ENCODE measurements at places on chromosomes 2 and 18.

- no peak for DNase-seq
Observed at GRCh38 chr18:57629422-57629821, 7.8 kb upstream of the NARS1 start.

GRCh38 chr2:159797543-159798375 lies at the start of gene CD302:
TSS of gene CD302 (minus strand) at chr2:159798208. CDS start at chr2:159798198, 10 bp downstream.
- peak; percentile 70 for DNase-seq

GRCh38 chr2:177396703-177397460 lies 4.3 kb downstream of the AGPS start:
- no peak for DNase-seq

- DNase-seq, result peak; percentile 53
Observed at GRCh38 chr2:20580690-20581437, 70.0 kb downstream of the HS1BP3 start.

GRCh38 chr2:208037564-208038487 lies 12.5 kb upstream of the PLEKHM3 start:
- DNase-seq, result no peak

- DNase-seq, result no peak
Observed at GRCh38 chr18:79723628-79724027, 44.0 kb downstream of the CTDP1 start.

- peak; percentile 79 for DNase-seq
Observed at GRCh38 chr2:152925547-152926448, 207.4 kb downstream of the ARL6IP6 start.

DNA sequence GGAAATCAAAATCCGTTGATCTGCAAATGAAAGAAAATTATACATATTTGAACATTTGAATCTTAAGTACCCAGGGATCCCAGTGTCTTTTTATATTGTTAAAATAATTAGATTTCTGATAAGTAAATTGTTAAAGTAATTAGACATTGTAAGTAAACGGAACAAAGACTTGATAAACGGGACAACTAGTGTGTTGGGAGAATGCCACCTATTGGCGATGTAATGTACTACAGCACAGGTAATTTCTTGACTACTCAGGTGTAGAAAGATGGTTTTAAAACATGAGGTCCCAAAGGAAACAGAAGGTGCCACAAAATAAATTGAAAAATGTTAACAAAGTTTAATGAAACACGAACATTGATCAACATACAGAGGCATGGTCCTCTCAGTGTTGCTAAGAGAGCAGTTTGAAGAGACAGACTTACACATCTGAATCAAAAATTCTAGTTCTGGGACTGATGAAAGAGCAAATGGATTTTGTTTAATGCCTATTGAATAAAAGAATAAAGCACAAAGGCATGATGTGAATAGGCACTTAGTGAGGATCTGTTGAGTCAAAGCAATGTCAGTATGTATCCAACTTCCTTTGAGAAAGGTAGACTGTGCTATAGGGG lies 103.4 kb upstream of the RASGRP3 start:
- DNase-seq, result peak; percentile 57

DNA sequence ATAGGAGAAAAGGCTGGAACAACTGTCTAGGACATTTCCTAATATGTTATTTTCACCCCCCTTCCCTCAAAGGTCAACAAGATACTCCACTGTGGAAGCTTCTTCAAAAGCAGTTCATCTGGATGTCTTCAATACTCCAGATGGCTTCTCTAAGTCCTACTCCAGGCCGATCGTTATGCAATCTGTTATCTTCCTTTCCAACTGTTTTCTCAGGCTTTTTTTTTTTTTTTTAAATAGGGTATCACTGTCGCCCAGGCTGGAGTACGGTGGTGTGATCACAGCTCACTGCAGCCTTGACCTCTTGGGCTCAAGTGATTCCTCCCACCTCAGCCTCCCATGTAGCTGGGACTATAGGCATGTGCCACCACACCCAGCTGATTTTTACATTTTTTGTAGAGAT lies 26.3 kb downstream of the ATP8B1 start:
- DNase-seq, result peak; percentile 77

DNA sequence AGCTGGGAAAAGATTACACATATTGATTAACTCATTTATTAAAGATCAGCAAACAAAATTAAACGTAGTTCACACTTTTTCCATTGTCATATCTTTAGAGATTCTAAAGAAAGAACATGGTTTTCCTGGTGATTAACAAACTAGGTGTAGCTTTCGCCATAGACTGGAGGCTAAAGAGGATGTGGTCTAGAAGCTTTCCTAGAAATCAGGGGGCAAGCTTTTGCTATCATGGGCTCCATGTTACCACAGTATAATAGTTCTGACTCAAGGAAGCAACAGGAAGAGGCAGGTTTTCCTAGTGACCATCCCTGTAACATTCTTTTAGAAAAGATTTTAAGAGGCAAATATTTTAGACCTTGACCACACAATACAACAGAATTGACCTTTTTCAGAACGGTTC lies 232.7 kb downstream of the METTL4 start:
- DNase-seq, result peak; percentile 47

GRCh38 chr2:100274076-100274475 lies 48.2 kb downstream of the LONRF2 start:
- DNase-seq, result no peak

GRCh38 chr2:80651435-80651834 lies 346.9 kb upstream of the LRRTM1 start:
- DNase-seq, result no peak

GRCh38 chr2:215362562-215362904 lies 50.7 kb downstream of the ATIC start:
- DNase-seq, result no peak

- DNase-seq, result no peak
Observed at GRCh38 chr2:66512626-66513025, 77.7 kb downstream of the MEIS1 start.

DNA sequence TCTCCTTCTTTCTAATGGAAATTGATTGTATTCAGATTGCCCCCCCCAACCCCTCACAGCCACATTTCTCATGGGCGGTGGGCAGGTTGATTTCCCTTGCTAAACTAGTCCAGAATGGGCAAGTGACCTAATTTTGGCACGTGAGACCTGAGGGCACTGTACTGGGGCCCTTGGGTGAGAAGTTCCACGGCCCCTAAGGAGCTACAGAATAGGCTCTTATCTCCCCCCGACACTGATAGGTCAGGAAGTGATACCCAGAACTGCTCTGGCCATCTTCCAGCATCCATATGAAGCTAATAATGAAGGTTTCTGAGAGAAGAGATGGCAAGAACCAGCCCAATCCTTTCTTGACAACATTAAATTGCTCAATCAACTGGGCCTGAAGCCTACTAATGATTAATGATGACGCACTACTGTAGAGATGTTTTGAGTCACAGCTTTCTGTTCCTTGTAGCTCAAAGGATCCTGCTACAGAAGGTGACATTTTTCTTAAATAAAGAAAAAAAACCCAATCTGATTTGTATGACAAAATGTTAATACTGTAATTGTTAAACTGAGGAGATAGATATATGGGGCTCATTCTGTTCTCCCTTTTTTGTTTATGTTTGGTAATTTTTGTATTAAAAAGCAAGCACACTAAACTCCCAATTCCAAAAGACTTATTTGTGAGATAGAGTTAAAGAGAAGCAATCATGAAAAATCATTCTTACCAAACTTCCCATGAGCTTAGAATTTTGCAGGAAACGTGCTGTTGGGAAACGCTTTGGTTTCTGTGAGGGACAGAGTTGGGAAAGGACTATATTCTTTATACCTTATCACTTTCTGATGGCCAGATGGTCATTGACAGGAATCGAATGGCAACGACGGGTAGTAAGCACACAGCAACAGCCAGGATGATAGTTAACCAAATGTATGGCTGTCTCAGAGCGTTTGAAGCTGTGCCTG lies 28.2 kb upstream of the NARS1 start:
- peak; percentile 79 for DNase-seq

- DNase-seq, result no peak
Observed at GRCh38 chr2:16566701-16567100, 98.9 kb downstream of the CYRIA start.

GRCh38 chr2:175005733-175006264 lies 618 bp upstream of the CHN1 start:
- no peak for DNase-seq

DNA sequence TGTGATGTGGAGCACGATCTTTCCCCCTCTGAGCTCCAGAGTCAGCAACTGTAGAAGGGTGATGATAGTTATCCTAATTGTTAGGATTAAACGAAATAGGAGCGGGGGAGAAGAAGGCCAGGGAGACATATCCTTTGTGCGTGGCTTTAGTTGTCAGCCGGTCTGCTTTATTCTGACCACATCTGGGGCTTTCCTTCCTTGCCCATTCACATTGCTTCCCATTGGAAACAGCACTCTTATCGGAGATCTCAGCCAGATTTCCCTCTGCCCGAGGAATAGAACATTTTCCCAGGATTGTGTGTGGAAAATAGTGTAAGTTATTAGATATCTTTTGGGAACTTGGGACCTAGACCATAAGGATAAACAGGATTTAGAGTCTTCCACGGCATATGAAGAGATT lies 1.5 kb downstream of the RALB start:
- no peak for DNase-seq

DNA sequence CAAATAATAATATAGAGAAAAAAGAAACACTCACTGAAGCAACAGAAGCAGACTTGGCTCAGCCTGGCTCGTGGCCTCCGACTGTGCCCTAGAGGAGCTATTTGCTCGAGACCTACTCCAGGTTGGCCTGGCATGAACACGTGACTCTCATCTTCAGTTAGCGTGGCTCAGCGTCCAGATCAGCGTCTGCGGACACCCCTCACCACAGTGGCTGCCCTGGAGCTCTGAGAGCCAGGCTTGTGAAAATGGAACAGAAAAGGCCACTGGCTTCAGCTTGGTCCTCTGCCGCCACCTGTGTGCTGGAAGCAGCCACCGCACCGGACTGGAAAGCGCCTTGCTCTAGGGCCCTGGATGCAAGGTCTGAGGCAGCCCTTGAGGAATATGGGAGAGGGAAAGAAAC lies 1184.0 kb upstream of the GYPC start:
- no peak for DNase-seq

DNA sequence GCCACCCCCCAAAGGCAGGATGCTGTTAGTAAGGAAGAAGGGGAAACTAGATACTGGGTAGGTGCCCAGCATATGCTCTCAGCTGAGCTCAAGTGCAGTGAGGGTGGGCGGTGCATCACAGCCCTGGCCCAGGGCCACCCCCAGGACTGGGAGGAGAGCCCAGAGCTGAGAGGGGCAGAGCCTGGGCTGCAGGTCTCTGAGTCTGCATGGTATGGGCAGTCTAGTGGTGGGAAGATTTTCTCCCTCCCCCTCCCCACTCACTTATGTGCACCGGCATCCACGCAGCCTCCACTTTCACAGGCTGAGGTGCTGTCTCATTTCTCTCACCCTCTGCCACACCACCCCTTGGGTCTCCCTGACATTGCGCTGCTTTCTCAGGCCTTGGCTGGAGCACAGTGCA lies 48.5 kb upstream of the CAB39 start:
- peak; percentile 73 for DNase-seq

- DNase-seq, result peak; percentile 10
Observed at GRCh38 chr2:58890865-58891525, 649.9 kb upstream of the FANCL start.

DNA sequence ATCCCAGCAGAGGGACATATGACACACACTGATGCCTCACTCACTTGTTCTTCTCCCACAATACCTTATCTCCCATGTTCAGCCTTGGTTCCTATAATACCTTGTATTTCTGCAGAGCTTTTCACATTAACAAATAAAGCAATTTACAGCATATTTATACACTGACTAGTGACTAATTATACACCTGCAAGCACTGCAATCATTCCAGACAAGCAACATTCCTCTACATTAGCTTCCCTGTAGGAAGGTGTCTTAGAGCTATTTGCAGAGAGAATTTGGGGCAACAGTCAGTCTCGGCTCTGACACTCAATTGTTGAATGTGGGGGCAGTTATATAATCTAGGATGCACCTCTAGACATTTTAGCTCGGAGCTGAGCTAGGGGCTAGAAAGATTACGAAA lies 9.5 kb upstream of the INSIG2 start:
- DNase-seq, result no peak

GRCh38 chr2:238398577-238398976 lies 28.1 kb upstream of the ASB1 start:
- DNase-seq, result no peak

- no peak for DNase-seq
Observed at GRCh38 chr2:85994897-85995647, 106.3 kb upstream of the ST3GAL5 start.

DNA sequence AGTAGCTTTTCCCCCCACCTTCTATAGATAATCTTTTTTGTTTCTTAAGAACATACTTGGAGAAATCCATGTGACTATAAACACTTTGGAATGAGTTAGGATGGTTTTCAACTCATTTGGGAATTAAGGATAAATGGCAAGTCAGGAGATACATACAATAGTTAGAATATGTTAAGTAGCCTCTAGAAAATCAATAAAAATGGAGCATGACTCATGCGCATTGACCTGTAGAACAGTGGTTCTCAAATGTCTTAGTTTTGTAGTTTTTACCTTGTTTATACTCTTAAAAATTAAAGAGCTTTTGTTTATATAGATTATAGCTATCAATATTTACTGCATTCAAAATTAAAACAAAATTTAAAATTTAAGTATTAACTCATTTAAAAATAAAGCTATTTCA lies 24.7 kb downstream of the NUP35 start:
- no peak for DNase-seq

DNA sequence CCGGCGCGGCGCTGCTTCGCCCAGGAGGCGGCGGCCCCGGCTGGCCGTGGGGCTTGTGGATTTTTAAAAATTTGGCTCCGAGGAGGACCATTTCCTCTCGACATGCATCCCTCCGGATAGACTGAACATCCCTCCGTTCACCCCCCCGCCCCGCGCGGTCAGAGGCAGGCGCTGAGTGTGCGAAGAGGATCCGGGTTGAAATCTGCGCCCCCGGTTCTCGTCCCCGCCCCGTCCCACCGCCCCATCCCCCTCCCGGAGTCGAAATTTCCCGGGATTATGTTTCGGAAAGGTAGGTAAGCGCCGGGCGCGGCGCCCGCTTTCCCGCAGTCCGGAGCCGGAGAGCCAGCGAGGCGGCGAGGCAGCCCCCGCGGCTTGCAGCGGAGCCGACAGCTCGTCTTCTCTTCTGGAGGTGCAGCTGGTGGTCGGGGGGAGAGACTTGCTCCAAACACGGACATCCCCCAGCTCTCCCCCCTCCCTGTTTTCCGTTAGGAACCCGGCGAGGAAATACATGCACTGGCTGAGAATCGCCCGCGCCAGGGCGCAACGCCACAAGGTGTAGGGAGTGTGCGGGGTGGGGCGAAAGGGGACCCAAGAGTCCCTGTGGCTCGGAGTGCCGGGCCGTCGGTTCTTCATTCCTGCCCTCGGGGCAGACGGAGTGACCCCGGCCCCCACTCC lies at the start of gene PRKCE:
TSS of gene PRKCE (plus strand) at position 261 of the 675 bp plus-strand sequence.
- DNase-seq, result peak; percentile 53

GRCh38 chr18:7904529-7904928 lies 337.4 kb downstream of the PTPRM start:
- DNase-seq, result no peak

GRCh38 chr2:240727439-240727838 lies 35.8 kb downstream of the AQP12A start:
- no peak for DNase-seq

All from hematopoietic multipotent progenitor cell treated with erythropoietin and hydrocortisone succinate and interleukin-3 and kit ligand, for 6 days (in vitro differentiated cells).